Cerebellum (tissue), 4 donors: ENCODE measurements at places on chromosomes 12 and 14.
A peak's percentile ranks its signal among the peaks of the same experiment; 100 is the strongest.

DNA sequence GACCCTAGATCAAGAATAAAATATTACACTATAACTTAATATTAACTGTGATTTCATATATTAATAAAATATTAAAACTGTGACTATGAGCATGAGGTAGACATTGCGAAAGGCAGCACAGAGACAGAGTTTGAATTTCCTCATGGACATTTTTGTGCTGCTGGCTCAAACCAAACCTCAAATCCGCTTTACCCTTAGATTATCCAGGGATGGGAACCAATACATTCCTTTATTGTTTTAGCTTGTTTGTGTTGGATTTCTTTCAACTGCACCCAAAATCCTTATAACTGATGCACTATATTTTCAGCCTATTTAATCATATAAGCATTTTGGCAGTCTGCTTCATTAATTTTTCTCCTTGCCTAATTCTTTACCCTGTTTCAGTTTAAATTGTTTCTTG, 436.7 kb downstream of the ATP23 start:
- DNase-seq: no peak

- no peak for DNase-seq
These were observed 79.2 kb downstream of the RASSF8 start for GRCh38 chr12:26037615-26038220.

- DNase-seq: no peak
These were observed 162.0 kb downstream of the IPO8 start for GRCh38 chr12:30533558-30534265.

- DNase-seq: no peak
These were observed 4.8 kb upstream of the HVCN1 start for GRCh38 chr12:110693731-110694130.

DNA sequence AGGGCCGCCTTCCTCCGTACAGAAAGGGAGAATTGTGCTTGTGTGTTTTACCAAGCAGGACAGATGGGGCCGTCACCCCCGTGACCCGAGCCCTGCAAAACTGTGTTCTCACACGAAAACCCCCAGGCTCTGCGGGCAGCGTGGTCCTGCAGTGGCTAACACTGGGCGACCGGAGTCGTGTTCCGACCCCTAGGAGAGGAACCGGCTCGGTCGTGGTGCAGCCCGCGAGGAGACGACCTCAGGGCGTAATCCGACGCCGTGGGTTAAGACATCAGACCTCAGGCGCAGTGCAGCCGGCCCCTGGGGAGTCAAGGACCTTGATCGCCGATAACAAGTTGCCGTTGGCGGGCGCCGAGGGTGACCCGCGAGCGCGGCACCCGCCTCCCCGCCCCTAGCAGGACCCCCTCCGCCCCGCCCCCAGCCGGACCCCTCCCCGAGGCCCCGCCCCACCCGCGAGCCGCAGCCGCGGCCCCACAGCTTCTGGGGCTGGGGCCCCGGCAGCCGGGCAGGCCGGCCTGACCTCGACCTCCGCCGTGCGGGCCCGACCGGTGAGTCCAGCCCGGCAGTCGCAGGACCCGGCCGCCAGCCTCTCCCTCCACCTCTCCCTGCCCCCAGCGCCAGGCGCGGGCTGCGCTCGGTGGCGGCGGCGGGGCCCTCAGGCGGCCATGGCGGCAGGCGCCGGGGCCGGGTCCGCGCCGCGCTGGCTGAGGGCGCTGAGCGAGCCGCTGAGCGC, at the start of gene CHPT1:
Gene CHPT1, plus strand, starts transcription at position 444 of the 733 bp plus-strand sequence. Its CDS starts 222 bp downstream, at position 666.
- peak; percentile 71 for DNase-seq

GRCh38 chr12:111296906-111297463, 71.9 kb downstream of the PHETA1 start:
- DNase-seq: no peak
